ENCODE measurements at places on chromosomes 3 and 15.

- no peak for DNase-seq
Measured at GRCh38 chr3:152284906-152285305, 16.2 kb downstream of the MBNL1 start.

GRCh38 chr15:38479756-38480155, 25.8 kb downstream of the FAM98B start:
- no peak for DNase-seq

DNA sequence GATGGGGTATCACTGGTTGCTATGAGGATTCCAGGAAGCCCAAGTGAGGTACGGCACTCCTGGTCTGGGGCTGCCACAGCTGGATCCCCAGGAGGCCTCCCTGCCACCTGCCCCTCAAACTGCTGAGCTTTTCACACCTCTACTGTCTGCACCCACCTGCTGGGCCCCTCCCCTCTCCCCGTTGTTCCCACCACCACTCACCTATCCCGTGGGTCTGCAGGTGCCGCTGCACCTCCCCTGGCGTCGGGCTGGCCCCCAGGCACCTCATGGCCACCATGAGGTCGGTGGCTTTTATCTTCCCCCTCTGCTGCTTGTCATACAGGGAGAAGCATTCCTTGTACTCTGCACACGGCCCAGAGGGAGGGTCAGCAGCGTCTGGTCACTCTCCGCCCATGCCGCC, 5.8 kb downstream of the CALML4 start:
- no peak for DNase-seq

DNA sequence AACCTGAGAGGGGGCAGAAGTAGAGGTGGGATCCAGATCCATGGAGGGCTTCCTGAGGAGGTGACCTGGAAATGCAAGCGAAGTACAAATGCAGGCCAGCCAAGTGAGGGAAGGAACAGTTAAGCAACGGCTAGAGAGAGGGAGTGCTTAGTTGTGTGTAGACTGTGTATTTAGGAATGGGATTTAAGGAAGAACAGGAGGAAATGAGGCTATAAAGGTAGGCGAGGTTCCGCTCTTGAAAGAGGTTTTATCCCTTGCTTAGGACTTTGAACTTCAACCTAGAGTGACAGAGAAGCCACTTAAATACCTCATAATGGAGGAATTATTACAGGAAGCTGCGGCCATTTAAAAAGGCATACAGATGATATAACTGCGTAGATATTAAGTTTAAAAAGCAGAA, 295.1 kb downstream of the THSD4 start:
- DNase-seq = no peak

DNA sequence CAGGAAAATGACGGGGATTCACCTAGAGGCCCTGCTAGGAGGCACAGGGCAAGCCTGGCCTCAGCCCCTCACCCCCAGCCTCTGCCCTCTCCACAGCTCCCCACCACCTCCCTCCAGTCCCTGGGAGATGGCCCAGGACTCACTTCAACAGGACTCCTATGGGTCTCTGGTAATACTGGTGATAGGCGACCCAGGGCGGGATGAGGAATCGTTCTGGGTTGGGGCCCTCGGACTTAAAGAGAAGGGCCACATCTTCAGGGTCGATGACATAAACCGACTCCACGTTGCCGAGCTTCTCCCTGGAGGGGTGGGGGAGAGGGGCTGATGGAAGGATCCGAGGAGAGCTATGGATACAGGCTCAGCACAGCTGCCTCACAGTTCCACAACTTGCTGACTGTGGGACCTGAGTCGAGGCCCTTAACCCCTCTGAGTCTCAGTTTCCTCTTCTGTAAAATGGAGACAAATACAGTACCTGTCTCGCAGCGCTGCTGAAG, 19.6 kb downstream of the CYP11A1 start:
- DNase-seq = no peak

DNA sequence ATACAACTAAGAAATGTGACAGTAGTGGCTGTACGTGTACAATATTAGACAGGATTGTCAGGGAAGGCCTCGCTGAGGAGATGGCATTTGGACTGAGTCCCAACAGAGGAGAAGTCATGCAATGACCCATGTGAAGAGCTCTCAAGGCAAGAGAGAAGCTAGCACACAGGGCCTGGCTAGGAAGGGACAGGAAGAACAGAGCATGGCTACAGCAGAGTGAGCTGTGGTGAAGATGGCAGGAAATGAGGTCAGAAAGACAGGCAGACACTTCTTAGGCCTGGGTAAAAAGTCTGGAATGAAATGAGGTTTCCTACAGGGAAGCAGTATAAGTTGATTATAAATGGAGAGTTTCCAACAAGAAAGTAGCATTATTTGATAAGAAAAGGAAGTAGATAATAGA, 33.2 kb upstream of the LEKR1 start:
- DNase-seq = peak; percentile 48

GRCh38 chr15:74022706-74023470, 28.4 kb downstream of the PML start:
- no peak for DNase-seq

- DNase-seq = no peak
Measured at GRCh38 chr15:86235667-86236066, 156.0 kb downstream of the AGBL1 start.

- DNase-seq = no peak
Measured at GRCh38 chr3:158539414-158540014, 31.5 kb upstream of the MLF1 start.

GRCh38 chr3:178485756-178486155, 50.5 kb upstream of the KCNMB2 start:
- peak; percentile 94 for DNase-seq

DNA sequence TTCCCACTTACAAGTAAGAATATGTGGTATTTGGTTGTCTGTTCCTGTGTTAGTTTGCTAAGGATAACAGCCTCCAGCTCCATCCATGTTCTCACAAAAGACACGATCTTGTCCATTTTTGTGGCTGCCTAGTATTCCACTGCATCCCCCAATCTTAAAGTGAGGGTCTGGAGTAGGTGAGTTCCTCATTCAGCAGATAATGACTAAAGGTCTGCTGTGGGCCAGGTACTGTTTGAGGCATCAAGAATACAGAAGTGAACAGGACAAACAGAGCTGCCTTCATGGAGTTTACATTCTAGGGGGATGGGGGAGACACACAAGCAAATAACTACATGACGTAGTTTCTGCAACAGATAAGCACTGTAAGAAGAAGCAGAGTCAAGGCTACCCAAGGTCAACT, 24.3 kb downstream of the MKRN2OS start:
- DNase-seq = no peak

DNA sequence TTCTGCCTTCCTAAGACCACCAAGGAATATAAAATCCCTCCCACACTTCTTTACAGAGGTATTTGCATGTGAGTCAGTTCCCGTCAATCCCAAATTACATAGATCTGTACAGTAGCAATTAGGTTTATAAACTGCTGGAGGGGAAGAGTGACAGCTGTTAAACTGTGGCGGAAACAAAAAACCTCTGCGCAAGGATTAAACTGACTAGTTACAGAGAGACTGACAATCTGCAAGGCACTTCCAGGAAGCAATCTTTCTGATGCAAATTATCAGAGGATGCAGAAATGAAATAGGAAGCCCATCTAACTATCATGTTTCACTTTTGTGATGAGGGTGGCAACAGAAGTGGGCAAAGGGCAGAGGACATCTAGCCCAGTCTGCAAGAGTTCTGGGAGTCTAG, 150.4 kb downstream of the RTP4 start:
- DNase-seq = no peak

DNA sequence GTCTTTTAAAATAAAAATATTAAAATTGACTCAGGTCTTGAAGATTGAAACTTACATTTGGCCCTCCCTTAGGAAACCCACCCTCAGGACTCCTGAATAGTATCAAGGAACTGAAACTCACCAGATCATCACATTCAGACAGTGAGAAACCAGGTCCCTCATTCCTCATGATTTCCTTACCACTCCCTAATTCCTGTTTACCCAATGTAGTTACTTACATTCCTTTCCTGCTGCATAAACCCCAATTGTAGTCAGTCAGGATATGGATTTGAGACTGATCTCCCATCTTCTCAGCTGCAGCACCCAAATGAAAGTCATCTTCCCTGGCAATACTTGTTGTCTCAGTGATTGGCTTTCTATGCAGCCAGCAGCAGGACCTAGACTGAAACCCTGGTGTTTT, 8.6 kb downstream of the ATP13A4 start:
- DNase-seq = no peak

DNA sequence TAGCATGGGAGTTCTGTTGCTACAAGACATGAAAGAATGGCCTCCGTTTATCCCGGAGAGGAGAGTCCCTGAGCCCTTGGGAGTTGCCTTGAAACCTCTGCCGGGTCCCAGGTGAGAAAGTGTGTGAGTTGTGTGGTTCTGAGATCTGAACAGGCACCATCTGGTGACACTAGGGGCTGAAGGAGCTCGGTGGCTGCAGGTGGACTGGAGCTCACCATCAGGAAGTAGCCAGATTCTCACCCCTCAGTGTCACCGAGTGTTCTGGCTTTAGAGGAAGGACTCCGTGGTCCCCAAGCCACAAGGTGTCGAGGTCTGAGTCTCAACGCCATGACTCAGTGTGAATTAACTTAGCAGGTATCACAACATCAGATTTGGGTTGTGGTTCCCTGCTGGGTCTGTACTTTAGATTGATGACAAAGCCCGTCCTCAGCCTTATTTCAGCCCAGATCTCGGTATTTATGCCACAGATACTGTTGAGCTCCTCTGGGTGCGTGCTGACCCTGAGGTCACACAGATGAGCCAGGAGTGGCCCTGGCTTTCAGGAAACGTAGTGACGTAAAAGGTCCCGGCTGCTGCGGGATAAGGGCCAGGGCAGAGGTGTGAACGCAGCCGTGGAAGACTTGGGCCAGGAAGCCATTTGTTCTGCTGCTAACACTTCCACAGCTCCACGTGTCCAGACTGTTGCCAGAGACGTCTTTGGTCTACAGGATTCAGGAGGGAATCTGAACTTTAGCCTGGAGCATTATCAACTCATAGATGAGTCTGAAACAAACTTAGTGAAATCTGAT, 54.4 kb downstream of the PGPEP1L start:
- no peak for DNase-seq

DNA sequence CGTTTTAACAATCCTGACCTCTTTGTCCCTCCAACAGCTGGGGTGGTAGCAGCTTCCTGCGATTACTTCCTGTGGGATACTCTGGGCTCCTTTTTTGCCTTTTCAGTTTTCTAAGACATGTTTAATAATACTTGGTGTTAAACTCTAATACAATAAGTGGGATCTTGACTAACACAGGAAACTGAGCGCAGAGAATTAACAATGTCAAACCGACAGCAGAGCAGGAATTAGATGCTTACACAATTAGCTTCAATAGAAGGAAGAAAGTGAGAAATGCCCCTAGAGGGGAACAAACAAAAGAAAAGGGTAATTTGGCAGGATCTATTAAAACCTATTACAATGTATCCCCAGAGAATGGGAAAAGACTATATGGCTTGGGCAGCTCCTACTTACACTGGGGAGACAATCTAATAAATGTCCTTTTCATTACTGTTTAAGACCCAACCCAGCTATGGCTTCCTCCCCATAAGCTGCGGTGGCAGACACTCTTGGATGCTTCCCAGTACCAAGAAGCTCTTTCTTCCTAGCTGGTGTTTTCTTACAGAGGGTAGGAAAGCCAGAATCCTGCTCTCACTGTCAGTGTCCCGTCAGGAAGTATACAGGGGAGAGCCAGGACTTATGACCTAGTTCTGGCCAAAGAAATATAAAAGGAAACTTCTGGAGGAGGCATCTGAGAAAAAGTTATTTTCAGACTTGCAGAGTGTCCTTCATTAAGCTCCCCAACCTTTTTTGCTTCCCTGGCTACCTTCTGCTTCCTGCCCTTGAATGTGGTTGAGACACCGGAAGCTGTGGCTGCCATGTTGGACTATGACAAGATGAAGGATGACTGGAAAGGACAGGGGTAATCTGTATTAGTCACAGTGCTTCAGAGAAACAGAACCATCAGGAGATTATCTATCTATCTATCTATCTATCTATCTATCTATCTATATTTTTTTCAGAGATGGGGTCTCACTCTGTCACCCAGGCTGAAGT, 194.1 kb upstream of the KBTBD8 start:
- no peak for DNase-seq

DNA sequence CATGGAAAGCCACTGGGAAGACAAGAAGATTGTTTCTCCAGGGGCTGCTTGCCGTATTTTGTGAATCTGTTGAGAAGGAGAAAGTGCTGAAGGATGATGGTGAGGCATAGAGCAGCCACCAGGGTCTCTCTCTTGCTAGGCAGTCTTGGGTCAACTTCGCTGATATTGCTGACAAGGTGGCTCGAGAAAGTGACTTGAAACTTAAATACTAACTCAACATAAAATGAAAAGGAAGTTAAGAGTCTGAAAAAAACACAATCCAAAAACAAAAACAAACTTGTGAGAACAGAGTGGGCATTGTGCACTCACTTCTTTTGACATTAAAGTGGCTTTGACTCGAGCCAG, 90.1 kb downstream of the CHST2 start:
- DNase-seq = no peak

DNA sequence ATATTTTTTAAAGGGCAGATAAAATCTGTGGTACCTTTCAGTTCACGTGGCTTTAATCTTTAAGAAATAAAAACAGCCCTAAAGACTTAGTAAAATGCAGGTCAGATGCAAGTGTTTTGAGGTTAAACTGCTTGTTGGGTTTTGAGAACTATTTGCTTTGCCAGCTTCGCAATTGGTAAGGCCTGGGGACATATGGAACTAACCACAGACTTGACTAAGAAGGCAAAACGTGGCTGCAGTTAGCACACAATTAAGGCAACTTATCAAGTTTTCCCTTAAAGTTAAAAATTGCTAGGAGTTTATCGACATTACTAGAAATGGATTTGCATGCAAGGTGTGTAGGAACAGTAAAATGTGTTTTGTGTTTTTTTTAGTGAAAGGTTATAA, 206.9 kb downstream of the ZNF385D start:
- no peak for DNase-seq

- DNase-seq = no peak
Measured at GRCh38 chr3:108998436-108998835, 44.8 kb upstream of the GUCA1C start.

All from MG63 (cell line).